ENCODE measurements at places on chromosomes 3 and 15.

DNA sequence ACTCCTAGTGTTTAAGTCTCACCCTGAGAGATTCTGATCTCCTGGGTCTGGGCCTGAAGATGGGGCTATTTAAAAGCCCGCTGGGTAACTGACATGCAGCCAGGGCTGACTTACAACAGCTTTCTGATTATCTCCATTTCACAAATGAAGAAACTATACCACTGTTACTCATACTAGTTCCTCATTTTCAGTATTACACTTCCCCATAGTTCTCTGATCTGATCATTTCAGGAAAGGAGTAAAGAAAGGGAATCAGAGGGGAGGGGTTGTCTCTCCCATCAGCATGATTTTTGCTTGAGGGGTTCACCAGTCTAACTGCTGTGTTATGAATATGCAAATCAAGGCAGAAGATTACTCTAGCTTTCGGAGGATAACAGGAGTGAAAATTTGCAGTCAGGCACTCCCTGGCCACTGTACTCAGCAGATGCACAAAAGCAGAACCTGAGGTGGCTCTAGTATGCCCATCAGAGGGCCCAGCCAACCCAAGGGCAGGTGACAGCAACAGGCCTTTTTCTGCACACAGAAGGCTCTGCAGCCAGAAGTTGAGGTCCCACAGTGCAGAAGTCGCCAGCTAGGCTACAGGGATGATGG, 59.4 kb downstream of the DAPK2 start:
- no peak for DNase-seq

DNA sequence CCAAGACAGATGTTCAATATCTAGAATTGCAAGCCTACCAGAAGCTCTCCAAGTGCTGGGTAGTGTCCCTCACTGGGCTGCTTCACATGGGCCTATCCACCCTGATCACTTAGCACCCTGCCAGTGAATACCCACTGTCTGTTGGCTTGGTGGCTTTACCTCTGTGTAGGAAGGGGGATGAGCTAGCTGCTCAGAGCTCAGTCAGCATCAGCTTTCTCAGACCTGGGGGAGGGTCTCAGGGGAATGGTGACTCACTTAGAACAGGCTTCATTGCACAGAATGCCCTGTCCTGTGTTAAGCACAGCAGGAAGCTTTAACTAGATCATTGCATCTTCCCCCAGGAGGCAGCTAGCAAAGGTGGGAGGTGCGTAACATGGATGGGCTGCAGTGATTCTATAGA, 209.8 kb downstream of the PDCD6IP start:
- peak; percentile 23 for DNase-seq

DNA sequence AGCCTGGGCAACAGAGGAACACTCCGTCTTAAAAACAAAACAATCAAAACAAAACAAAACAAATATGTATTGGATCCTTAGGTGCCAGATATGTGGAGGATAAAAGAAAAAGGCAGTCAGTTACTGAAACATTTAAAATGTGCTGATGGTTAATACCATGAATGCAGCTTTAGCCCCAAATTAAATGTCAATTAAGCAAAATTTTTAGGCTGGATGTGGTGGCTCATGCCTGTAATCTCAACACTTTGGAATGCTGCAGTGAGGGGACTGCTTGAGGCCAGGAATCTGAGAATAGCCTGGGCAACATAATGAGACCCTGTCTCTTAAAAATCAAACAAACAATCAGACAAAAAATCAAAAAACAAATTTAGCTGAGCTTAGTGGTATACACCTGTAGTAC, 8.5 kb upstream of the CHMP2B start:
- DNase-seq: no peak

DNA sequence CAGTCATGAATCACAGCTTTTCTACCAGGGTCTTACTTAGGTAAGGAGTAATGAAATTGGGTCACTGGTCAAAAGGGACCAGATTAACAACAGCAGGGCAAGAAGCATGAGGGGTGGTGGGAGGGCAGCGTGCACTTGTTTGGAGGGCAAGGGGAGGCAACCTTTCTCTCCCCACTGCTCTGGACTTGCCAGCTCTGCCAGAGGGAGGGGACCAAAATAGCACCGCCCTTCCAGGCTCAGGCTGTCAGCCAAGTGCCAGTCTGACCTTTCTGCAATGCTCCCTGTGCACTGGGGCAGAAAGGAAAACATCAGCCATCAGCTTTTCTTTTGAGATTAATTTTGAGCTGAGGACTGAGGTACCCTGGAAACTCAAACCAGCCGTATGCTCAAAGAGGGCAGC, 4.5 kb upstream of the ULK3 start:
- no peak for DNase-seq

- DNase-seq: no peak
These were observed 181.1 kb downstream of the MYRIP start for GRCh38 chr3:39990532-39990931.

GRCh38 chr3:134594331-134594741, 56.5 kb downstream of the KY start:
- no peak for DNase-seq

GRCh38 chr3:14001136-14001535, 121.3 kb upstream of the WNT7A start:
- no peak for DNase-seq

DNA sequence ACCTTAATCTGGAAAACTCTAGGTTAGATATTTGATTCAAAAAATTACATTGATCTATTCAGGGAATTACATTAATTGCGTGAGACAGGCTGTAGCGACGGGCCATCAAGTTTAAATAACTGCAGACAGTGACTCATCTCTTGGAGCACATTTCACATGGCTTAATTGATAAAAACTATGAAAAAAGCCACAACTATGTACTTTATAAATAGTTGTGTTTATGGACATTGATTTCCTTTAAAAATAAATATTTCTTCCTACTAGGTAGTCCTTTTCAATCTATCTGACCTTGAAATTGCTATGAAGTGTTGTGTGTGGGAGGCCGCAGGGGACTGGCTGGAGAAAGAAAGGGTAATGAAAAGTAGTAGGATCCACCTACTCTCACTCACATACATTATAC, 157.8 kb downstream of the IL1RAP start:
- DNase-seq: no peak

- DNase-seq: no peak
These were observed 151.0 kb downstream of the TCF12 start for GRCh38 chr15:57069423-57069822.

GRCh38 chr3:19190126-19190525, 41.8 kb downstream of the KCNH8 start:
- no peak for DNase-seq

DNA sequence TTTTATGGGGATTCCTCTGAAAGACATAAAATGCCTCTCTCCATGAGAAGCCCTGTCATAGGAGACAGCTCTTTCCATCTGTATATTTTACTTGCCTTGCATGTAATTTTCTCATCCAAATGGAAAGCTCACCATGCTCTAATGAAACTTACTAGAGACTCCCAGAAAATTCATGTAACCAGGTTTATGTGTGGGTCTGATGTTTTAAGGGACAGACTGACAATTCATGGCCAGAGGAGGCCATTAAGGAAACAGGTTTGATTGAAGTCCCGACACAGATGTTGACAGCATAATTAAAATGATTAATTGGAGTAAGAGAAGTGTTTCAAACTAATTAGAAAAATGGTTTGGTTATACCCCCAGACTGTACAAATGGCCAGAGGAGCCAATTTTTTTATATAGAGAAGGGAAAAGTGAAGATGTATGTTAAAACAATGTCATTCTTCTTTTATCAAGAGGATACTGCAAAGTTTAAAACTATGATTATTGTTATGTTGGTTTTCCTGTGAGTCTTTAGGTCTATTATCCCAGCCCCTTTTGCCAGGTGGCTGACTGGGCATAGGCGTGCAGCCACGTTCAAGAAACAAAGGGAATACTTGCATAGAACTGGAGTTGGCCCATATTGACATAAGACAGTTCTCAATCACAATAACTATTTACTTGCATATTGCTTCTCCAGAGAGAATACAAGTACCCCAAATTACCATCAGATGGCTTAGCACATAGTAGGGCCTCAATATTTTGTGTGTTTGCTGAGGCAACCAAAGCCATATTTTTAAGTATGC, 64.8 kb downstream of the RBMS3 start:
- no peak for DNase-seq

DNA sequence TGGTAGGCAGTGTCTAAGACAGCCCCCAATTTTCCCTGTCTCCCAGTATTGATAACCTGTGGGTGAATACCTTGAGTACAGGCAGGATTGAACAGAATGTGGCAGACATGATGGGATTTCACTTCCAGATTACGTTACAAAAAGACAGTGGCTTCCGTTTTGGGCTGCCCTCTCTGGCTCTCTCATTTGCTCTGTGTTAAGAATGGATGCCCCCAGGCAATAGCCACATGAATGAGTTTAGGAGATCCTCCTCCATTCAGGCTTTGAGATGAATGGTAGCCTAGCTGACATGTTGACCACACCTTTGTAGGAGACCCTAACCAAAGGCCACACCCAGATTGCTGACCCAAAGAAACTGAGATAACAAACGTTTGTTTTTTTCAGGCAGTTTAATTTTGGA, 34.3 kb downstream of the UBXN7 start:
- DNase-seq: no peak

GRCh38 chr3:185561374-185561943, 9.1 kb upstream of the LIPH start:
- no peak for DNase-seq

DNA sequence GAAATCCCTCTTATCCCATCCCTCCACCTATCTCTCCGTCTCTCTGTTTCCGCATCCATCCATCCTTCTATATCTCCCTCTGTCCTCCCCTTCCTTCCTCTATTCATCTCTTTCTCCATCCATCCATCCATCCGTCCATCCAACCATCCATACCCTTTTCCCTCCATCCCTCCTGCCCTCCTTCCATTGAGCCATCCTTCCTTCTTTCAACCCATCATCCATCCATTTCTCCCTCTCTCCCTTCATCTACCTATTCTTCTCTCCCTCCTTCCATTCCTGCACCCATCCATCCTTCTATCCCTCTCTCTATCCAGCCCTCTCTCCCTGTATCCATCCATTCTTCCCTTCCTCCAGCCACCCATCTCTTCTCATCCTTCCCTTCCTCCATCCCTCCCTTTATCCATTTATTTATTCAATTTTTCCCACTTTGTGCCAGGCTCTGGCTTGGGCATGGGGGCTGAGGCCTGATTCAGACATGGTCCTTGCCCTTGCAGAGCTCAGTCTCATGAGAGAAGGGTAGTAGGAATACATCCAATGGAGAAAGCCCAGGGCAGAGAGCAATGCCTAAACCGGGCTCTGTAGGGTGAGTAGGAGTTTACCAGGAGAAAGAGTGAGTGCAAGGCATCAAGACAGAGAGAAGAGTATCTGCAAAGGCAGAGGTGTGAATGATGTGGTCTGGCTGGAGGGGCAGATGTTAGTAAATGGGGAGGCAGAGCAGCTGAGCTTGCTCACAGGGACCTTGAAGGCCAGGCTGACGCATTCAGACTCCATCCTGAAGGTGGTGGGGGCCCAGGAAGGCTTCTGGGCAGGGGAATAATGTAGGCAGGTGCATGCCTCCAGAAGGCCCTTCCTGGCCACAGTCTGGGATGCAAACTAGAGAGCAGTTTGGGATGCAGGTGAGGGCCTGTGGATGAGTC, 19.5 kb upstream of the FBLN2 start:
- no peak for DNase-seq

DNA sequence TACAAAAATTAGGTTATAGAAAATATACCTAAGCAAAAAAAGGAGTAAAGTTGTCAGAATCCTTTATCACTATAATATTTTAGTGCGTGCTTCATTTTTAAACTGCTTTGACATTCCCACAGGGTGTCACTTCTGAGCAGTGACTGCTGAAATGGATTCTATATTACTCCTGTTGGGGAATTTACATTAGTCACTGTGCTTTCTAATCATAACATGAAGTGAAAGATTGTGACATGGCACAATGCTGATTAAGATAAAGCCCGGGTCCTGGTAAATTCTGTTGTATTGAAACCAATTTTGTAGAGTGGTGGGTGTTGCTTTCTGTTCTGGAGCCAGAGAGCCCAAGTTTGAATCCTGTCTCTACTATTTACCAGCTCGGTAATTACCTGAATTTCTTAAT, 36.4 kb upstream of the EHHADH start:
- DNase-seq: no peak

DNA sequence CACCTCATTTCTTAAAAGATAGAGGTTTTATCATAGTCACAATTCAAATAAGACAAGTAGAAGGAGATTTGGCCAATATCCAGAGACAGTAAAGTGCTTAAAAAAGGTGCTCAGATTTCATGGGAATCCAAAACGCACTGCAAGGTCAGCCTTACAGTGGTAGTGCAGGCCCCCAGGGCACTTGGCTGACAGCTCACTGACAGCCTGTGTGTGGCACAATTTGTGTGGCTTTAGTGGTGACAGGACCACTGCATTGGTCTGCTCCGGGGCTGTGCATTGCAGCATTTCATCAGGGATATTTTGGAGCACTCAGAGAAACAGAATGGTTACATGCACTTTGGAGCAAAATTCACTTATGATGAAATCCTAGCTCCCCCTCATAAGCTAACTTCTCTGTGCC, 544.3 kb downstream of the NTRK3 start:
- DNase-seq: no peak

GRCh38 chr3:99902091-99902490, 84.4 kb downstream of the CMSS1 start:
- no peak for DNase-seq

DNA sequence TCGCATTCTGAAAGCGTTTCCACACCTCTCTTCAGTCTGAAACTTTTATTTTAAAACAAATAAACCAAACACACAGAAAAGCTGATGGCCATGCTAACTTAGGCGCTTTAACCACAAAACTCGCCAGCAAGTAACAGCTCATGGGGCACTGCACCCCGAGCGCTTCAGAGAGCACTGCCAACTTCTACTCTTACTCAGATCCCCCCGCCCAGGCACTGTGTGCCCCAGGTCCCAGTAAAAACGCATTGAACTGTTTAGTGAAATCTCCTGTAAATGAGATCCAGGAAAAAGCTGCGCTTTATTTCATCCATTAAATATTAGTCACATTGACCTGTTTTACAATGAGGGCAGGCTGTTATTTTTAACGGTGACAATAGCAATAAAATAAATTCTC, 99.7 kb downstream of the LRIG1 start:
- no peak for DNase-seq

- no peak for DNase-seq
These were observed 58.1 kb upstream of the TJP1 start for GRCh38 chr15:29880341-29880740.

- no peak for DNase-seq
These were observed 6.0 kb upstream of the BFSP2 start for GRCh38 chr3:133393691-133394474.

DNA sequence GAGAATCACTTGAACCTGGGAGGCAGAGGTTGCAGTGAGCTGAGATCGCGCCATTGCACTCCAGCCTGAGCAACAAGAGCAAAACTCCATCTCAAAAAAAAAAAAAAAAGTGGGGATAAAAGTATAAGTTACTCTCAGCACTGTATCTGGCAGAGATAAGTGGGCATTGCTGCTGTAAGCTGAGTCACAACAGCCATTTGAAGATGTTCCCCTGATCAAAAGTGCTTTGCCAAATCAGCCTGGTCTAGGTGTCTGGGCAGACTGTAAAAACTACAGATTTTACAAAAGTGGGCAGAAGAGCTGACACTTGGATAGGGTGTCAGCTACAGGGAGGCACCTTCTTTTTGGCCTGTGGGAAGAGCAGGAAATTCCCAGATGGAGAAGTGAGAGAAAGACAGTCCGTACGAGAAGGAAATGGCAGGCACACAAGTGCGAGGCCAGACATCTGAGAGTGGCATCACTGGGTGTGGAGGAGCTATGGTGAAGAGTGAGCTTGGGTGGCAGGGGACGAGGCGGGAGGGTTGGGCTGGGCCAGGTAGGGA, 78.5 kb downstream of the TRAK1 start:
- no peak for DNase-seq

All from kidney epithelial cell (primary cell).